ENCODE measurements at places on chromosomes 1 and 21.

DNA sequence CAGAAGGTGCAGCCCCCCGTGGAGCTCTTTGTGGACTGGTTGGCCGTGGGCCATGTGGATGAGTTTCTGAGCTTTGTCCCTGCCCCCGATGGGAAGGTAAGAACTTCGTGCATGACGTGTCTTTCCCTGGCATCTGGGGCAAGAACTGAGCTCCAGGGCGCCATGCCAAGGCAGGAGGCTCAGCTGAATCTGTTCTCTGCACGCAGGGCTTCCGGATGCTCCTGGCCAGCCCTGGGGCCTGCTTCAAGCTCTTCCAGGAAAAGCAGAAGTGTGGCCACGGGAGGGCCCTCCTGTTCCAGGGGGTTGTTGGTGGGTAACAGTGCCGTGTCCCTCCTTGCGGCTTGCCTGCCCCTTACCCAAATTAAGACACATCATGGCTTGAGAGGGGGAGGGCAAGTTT, 27.7 kb downstream of the PADI3 start:
- DNase-seq: peak; percentile 41

- DNase-seq: no peak
Observed at GRCh38 chr1:33119532-33120217, 38.7 kb downstream of the AZIN2 start.

DNA sequence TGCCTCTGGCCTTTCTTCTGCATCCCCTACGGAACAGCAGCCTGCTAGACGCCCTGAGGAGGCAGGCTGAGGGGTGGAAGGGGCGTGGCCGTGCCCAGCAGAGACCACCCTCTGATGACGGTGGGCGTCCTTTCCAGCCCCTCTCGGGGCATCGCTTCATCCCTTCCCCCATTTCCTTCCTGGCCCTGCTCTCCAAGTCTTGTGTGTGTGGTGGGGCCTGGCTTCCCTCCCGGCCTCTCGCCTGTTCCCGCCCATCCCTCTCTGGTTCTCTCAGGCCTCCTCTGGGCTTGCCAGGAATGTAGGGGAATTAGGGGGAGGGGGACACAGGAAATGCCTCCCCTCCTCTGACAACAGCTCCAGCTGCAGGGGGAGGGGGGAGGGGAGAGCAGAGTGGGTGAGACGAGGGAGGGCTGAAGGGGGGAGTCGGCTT, 51.1 kb downstream of the SKI start:
- peak; percentile 76 for DNase-seq

DNA sequence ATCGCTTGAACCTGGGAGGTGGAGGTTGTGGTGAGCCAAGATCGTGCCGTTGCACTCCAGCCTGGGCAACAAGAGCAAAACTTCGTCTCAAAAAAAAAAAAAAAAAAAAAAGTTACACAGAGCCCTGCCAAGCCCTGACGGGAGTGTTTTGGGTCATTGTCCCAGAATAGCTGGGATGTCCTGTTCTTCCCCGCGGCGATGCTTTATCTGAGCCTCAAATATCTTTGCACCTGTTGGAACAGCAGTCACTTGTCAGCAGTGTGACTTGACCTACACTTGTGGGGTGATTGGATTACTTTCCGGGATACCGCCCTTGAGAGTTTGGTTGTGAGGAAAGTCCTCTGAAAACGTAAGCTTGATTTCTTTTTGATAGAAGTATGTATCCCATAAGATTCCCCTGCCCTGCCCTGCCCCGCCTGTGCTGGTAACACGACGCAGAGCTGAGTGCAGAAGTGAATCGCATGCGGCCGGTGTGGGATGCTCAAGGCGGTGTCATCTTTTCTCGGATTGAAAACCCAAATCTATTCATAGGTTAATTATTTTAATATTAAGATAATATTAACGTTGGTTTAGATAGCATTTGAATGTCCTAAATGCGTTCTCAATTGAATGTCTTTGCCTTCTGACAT, 50.9 kb downstream of the PCNT start:
- DNase-seq: peak; percentile 54

GRCh38 chr1:86478416-86479156, 9.9 kb downstream of the CLCA1 start:
- no peak for DNase-seq

- DNase-seq: no peak
Observed at GRCh38 chr1:241310451-241310850, 46.6 kb downstream of the RGS7 start.

GRCh38 chr21:26698416-26698815, 125.3 kb upstream of the CYYR1 start:
- no peak for DNase-seq

DNA sequence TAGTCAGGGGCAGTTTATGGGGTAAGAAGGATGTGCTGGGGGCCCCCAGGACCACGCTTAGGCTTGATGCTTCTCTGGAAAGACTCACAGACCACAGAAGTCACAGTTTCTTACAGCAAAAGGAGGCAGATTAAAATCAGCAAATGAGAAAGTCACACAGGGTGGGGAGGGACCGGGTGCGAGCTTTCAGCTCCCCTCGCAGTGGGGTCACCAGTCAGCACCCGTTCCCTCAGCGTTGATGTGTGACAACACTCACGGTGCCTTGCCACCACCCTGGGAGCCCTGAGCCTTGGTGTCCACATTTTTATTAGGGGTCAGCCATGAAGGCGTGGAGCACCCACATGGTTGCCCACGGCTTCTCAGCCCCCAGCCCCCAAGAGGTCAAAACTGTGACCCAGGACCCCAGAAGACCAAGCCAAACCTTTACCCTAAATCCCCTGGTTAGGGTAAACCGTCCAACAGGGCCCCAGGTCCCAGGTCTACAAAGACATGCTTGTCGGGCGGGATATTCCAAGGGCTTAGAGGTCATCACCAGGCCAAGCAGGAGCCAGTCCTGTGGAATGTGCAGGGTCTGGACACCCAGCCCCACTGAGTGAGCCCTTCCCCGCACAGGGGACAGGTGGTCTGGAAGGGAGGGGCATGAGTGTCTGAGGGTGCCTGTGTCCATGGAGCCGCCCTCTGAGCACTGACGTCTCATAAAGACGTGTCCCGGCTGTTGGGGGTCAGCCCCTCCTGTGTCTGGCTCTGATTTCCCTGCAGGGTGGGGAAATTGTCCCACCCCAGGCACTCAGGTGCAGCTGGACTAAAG, 64.5 kb upstream of the ABCG1 start:
- no peak for DNase-seq

DNA sequence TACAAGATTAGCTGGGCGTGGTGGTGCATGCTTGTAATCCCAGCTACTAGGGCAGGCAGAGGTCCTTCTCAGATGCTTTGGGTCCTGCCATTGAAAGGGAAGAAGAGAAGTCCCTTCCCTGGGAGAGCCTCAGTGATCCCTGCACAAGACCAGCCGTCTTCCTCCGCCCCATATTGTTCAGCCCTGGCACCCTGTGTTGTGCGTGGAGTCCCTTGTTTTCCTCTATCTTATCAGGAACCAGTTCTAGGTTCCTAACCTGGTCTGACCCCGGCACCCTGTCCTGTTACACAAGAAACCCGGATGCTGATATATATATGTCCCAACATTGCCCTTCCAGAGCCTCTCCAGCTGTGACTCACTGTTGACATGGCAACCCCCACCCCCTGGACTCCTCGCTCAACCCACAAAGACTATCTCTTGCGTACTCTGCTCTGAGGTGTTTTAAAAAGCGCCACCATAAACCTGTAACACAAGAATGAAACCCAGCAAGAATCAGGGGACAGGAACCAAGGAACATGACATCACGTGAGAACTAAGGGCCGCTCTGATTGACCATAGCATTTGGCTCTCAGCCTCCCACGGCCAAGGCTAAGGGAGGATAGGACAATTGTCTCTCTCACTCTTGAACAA, 4.8 kb downstream of the MX2 start:
- DNase-seq: no peak

DNA sequence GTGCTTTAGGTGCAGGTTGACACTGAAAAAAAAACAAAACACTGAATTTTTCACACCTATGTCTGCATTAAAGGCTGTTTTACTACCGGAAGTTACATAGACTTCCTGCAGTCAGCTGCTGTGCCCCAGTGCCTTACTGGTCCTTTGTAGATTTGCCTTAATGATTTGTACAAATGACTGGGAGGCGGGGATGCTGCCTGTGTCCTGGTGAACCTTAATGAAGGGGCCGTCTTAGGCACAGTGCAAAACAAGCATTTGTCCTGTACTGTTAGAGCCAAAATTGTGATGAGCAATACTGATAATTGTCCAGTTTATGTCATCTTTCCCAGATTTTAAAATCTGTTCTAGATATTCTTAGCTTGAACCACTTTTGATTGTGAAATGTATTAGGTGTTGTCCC, 90.9 kb upstream of the PGD start:
- no peak for DNase-seq

DNA sequence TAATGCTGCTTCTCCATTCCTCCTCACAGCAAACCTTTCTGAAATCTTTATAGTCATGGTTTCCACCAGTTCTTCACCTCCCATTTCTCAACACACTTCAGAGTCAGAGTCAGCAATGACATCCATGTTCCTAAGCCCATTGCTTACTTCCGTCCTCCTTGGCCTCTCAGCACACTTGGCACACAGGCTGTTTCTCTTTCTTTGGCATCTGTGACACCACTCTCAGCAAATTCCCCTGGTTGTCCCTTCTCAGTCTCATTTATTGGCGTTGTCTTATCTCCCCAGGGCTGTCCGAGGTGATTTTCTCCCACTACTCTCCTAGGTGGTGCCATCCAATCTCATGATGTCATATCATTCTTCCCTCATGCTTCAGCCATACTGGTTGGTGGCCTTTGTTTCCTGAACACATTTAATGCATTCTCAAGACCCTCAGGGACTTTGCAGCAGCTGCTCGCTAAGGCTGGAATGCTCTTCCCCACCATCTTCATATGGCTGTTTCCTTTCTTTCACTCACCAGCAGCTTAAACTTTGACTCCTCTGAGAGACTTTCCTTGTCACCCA, 3.3 kb upstream of the LGALS8 start:
- no peak for DNase-seq

DNA sequence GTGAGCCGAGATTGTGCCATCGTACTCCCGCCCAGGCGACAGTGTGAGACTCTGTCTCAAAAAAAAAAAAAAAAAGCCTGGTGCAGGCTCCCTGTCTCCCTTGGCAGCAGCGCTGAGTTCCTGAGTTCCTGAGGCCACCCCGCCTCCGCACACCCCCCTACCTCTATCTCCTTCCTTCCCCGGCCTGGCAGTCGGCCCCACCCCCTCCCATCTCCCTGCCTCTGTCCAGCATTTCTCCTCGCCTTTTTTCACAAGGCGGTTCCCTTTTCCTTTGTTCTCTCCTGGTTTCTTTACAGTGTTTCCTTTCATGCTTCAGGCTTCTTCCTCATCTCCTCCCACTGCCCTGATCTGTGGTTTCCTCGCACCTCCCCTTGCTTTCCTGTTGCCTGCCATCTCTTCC, 2.7 kb downstream of the RORC start:
- DNase-seq: peak; percentile 71

- no peak for DNase-seq
Observed at GRCh38 chr1:54792686-54793282, 8.3 kb downstream of the TTC22 start.

DNA sequence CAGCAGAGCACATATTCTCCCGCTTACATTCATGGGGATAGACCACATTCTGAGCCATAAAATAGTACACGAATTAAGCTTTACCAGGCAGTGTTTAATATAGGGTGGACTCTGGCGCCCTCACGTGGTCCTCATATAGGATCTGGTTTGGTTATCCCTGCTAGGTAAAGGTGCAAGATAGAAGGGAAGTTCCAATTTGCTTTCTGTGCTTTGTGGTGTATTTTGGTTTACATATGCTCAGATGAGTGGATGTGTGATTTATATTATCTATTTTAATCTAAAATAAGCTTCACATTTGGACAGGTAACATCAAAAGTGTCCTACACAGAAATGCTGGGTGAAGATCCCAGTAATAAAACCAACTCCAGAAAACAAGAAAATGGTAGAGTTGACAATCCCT, 3.6 kb downstream of the CR1 start:
- DNase-seq: peak; percentile 64

- no peak for DNase-seq
Observed at GRCh38 chr1:41659159-41659495, 174.6 kb upstream of the EDN2 start.

DNA sequence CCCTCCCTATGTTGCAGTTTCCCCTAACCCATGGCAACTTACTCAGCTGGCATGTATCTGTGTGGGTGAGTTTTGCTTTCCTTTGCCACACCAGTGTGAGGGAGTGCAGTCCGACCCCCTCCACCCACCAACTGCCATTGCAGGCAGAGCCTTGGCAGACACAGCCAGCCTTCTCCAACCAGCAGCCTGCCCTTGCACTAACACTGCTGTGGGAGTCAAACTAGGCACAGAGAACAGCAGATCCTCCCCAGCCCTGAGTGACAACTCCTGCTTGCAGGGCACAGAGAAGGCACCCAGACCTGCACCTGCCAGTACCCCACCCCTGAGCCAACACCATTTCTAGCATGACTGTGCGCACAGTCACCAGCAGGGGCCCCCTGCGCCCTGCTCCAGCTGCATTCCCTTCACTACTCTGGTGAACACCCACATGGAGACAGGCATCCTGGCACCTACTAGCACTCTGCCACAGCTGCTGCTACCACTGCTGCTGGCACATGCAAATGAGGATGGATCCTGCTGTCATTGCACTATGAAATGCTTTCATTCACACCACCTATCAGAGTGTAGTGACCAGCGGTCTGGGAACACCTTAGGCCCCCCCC, 98.4 kb downstream of the MAGI3 start:
- peak; percentile 18 for DNase-seq

DNA sequence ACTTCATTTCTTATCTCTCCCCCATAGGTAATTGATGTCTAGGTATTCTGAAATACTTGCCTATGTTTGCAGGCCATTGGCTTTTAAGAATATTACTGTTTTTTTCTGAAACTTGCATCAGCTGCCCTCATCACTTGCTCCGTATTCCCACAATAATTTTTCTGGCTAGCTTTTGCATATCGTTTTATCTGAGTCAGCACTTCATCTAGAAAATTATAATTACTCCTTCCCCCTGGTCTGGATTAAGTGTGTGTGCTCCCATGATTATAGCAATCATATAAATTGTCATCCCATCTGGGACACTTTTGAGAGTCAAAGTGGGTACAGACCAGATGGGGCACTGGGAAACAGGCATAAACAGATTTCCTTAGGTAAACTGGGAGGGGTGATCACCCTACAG, 583.2 kb upstream of the B3GALT2 start:
- no peak for DNase-seq

- no peak for DNase-seq
Observed at GRCh38 chr1:1537626-1538250, 2.7 kb downstream of the TMEM240 start.

DNA sequence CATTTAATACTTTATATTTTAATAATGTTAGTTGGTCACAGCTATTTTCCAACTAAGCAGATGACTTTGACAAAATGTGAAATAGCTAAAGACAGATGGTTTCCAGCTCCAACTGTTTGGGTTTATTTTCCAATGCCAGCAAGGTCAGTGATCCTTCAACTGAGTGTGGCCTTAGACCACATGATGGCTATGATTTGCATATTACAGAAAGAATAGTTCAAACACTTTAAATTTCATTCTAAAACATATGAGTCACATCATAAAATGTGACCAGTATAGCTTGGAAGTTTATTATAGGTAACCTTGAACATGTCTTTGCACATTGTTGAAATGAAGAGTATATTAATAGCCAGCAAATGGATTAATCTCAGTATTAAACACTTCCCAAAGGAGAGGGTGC, 454.0 kb upstream of the C1orf87 start:
- no peak for DNase-seq

GRCh38 chr1:218164111-218164929, 120.8 kb upstream of the RRP15 start:
- DNase-seq: peak; percentile 63

GRCh38 chr1:149887456-149888246, 11.7 kb upstream of the BOLA1 start:
- peak; percentile 76 for DNase-seq

- no peak for DNase-seq
Observed at GRCh38 chr1:245126530-245126929, 28.3 kb upstream of the KIF26B start.

GRCh38 chr1:58395355-58395754, 151.2 kb downstream of the OMA1 start:
- no peak for DNase-seq
